ENCODE measurements at places on chromosomes 4 and X.

- DNase-seq, result peak; percentile 51
Measured at GRCh38 chr4:158722291-158722916, 792 bp downstream of the PPID start.

- DNase-seq, result no peak
Measured at GRCh38 chr4:19314116-19314515, 937.6 kb upstream of the SLIT2 start.

GRCh38 chr4:177569434-177569833 lies 127.2 kb upstream of the AGA start:
- no peak for DNase-seq

DNA sequence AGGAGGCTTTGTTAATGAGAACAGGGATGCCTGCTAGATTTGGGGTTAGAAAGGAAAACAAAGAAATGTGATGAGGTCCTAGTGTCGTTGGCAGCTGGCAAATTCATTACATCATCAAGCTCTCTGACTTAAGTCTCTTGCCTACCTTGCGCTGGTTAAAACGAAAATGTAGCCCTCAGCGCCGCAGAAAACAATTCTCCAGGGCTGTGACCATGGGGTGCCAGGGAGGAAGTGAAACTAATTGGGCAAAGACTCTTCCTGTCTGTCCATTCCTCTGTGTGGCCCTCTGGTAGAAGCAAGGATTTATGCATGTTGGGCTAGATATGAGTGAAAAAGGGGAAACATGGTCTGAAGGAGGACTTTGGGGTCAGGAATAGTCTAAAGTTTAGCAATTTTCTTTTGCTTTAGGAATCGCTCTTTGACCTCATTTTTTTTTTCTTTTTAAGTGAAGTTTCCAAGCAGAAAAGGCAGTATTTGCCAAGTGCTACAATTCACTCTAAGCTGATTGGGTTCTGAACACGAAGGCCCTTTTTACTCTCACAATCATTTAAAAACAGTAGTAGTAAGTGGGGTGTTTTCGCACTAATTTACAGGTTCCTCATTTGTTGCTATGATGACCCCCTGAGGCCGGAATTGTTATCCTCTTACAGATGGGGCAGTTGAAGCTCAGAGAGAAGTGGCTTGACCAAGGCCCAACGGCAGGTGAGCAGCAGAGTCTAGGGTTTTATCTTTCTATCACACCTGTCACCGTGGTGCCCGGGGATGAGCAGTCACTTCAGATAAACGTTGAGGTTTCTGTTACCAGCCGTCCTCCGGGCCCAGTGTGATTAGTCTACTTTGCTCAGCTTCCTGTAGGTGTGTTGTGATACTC lies 27.3 kb upstream of the CHRNA9 start:
- DNase-seq, result no peak

GRCh38 chr4:100113732-100114131 lies 76.5 kb downstream of the DDIT4L start:
- DNase-seq, result no peak

DNA sequence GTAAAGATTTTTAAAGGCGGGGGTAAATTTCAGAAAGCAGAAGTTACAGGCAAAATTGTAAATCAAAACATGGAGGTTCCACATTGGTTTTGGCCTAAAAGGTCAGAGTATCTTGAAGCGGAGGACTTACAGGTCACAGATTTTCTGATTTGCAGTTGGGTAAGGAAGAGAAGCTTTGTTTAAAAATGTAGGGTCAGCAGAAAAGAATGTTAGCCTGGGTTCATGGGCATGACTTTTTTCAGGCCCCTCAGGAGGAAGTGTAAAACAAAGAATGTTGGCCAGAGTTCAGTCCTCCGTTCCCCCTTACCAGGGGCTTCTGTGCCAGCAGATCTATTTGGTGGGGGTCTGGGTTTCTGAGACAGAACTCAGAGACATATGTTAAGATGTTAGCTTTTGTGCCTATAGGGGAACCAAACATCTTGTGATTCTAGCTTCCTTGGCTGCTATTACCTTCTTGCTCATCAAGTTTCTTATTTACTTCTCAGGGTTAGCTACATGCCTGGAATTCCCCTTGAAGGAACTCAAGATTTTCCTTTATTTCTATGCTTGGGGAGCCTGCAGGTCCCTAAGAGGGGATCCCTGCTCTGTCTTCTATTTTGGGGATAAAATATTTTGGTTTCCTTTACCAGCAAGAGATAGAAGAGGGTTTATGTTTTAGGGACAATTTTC lies 160.3 kb downstream of the ANK2 start:
- no peak for DNase-seq

- no peak for DNase-seq
Measured at GRCh38 chr4:128387600-128388351, 100.2 kb upstream of the PGRMC2 start.

- DNase-seq, result peak; percentile 63
Measured at GRCh38 chrX:107565931-107566603, 62.2 kb upstream of the PRPS1 start.

DNA sequence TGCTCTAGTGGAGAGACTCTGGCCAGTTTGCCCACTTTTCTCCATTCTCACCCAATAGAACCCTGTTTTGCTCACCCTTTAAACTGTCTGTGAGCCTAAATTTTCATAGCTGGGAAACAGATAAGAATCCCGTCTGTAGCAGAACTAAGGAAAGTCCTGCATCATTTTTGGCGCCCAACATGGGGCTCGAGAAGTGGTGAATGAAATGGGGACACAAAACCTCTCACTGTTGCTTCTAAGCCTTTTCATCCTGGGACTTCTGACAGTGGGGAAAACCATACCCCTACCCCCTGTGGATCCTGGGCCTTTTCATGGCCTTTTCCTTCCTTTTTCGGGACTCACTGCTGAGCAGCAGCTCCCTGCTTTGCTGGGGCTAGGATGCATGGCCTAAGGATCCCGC lies 189.9 kb downstream of the INPP4B start:
- no peak for DNase-seq

DNA sequence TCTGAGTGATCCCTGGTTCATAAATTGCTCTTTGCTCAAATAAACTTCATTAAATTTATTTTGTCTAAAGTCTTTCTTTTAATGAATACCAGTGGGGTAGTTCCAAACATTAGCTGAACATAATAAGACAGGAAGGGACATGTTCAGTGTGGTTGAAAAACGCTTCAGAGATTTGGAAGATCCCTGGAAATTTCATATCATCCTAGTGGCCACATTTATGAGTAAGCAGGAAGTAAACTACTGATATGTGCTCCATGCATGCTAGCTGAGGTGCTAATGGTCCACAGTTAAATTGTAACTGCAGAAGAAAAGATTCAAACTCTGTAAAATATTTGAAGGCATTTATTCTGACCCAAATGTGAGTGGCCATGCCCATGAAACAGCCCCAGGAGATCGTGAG lies 1328.7 kb downstream of the ADGRL3 start:
- no peak for DNase-seq

- DNase-seq, result peak; percentile 17
Measured at GRCh38 chr4:155900381-155900780, 3.1 kb upstream of the TDO2 start.

- DNase-seq, result peak; percentile 34
Measured at GRCh38 chrX:93673869-93674271, at the start of gene FAM133A. TSS of gene FAM133A (plus strand) at chrX:93674206. CDS start at chrX:93709420, 35,214 bp downstream.

DNA sequence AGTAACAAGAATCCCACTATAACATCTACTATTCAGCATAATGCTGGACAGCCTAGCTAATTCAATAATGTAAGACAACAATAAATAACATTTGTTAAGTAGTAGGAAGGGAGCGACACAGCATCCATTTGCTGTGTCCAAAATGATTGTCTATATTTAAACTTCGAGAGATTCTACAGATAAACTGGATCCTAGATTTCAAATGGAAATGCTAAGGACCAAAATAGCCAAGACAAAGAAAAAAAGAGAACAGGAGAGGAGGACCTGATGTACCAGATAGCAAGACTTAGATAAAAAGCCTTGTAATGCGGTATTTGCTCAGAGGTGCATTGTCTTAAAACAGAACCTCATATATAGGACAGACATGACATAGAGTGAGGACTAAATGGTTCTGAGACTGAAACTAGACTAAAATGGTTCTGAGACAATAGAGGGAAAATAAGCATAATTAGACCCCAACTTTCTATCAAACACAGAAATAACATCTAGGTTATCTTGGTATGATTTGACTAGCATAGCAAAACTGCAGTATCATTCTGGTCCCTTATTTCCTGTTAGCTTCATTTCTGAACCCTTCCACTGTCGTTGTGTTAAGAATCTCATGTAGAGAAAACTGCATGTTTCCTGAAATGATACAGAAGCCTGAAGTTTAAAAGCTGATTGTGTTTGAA lies 3.8 kb downstream of the HPGDS start:
- no peak for DNase-seq

DNA sequence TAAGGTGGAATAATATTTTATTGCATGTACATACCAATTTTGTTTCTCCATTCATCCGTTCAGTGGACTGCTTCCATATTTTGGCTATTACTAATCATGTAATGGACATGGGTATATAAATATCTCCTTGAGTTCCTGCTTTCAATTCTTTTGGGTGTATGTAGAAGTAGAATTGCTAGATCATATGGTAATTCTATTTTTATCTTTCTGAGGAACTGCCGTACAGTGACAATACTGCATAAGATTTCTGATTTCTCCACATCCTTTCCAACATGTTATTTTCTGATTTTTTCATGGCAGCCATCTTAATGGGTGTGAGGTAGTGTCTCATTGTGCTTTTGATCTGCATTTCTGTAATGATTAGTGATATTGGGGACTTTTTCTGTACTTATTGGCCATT lies 19.2 kb downstream of the ALPK1 start:
- no peak for DNase-seq

- peak; percentile 7 for DNase-seq
Measured at GRCh38 chr4:80540785-80541469, 205.4 kb downstream of the CFAP299 start.

DNA sequence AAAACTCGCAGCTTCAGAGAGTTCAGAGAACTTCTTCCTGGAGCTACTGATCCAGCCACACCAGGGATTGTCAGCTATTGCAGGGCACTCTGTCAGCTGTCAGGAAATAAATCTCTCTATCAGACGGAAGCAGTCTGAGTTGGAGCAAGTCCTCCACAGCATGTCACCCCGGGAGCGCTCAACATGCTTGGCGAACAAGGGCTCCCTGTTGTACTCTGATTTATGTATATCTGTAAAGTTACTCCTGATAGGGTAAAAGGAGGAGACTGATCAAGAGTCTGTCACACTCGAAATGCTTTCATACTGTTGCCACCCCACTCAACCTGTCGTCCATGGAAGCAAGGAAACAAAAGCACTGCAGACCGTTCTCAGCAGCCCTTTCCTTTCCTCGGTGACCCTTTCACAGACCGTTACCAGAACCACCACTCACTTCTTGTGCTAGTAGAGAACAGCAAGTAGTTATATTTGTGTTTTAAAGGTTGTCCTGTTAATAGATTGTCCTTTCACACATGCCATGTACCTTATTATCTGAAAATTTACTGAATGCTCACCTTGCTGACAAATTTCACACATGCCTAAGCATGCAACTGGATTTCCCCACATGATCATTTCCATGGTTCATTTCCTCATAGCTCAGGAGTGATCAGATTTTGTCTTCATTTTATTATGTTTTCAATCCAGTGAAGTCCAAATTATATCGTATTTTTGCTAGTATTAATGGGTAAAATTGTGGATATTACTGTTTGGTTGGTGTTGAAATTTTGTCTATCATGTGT lies 2108.9 kb upstream of the TENM3 start:
- no peak for DNase-seq

- DNase-seq, result no peak
Measured at GRCh38 chr4:168535689-168536088, 38.8 kb downstream of the PALLD start.
